ENCODE measurements at places on chromosomes 1 and 21.

DNA sequence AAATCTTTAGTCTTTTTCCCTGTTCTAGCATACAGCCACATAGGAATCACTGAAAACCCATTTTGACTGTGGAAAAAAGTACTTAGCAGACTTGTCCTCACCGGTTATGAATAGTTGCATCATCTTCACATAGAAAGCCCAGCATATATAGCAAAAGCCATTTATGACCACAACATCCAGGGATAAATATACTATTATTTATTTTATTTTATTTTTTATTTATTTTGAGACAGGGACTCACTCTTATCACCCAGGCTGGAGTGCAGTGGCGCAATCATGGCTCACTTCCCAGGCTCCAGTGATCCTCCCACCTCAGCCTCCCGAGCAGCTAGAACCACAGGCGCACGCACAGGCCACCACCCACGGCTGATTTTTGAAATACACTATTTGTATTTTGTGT is 175.3 kb downstream of the GALNT2 start:
- no peak for DNase-seq

DNA sequence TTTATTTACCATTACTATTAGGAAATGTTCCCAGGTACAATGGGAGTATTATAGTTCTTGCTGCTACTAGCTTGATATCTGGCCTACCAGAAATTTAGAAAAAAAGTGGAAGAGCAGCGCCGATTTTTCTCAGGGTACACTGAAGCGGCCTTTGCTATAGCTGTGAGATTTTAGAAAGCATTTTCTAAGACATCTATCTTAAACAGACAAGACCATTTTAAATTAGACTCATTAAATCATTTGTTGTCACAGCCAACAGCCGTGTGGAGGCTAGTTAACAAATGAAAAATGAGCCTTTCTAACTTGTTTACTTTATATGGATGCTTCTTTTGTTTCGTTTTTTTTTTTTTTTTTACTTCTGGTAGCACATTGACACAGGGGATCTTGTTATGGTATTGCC is 183.2 kb upstream of the ZRANB2 start:
- DNase-seq = no peak

DNA sequence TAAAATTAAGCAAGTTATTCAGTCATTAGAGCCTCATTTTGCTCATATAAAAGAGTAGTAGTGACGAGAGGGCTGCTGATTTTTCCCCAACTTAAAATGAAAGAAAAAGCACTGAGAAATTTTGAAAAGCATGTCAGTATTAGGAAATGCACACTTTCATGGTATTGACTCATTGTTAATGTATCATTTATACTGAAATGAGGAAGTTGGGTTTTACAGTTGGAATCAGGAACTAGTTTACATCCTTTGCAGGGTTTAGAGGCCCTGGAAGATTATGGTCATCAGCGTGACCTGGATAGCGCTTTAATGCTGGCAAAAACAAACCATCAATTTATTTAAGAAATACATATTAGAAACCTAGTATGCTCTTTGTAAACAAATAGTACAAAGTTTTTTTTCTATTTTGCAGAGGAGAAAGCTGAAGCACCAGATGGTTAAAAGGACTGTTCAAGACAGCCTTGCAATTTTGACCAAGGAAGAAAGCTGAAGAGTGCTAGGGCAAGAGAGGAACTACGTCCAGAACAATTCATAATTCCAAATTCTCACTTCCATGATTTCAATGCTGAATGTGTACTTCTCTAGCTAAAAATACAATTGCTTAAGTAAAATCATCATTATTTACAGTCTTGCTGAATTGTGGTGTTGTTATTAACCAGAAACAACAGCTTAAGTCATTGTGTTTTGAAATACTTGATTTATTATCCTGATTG is 94.8 kb upstream of the SGIP1 start:
- DNase-seq = no peak

DNA sequence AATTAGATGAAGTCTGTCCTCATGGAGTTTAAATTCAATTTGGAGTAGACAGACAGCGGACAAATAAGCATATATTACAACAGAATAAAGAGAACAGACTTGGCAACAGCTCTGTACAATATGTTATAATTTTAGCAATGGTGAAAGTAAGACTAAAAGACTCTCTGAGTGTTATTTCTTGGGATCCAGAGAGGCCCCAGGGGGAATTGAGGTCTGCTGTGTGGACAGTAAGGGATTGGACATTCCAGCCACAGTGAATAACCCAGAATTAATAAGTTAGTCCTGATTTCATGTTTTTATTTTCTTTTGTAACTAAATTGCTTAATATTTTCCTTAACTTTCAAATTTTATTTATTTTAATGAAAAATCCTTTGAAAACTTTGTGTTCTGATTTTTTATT is 101.7 kb downstream of the PATJ start:
- DNase-seq = no peak

- DNase-seq = no peak
Measured at GRCh38 chr1:201100169-201100930, 11.9 kb downstream of the CACNA1S start.

DNA sequence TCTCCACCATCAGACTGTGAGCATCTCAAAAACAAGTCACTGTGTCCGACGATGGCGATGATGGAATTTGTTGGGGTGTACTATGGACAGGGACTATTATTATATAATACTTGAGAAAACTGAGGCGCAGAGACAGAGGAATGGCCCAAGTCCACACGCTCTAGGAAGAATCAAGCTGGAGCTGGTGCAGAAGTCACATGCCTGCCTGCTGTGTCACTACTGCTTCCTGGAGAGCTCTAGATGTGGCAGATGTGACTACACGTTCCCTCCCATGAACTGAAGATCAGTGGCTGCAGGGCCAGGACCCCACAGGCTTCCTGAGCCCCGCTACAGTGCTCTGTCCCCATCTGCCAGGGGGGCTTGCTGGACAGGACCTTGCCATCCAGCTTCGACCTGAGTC is 56.9 kb downstream of the TRABD2B start:
- DNase-seq = no peak

DNA sequence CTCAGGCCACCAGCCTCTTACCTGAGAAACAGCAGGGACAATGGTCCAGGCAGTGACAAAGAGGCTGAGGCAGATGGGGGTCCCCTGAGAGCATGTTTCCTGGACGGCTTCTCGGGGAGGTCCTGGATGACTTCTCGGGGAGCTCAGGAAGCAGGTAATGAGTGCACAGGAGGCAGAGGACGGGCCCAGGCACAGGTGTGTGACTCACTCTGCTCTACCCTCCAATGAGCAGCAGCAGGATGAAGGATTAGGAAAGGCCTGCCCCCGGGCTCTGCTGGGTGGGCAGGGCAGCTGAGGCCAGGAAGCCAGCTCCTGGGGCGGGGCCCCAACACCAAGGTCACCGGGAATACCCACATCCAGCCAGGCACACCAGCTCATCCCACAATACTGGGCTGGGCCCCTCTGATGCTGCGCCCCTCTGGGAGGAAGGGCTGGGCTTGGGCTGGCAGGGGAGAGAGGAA is 17.2 kb upstream of the PTAFR start:
- DNase-seq = no peak

DNA sequence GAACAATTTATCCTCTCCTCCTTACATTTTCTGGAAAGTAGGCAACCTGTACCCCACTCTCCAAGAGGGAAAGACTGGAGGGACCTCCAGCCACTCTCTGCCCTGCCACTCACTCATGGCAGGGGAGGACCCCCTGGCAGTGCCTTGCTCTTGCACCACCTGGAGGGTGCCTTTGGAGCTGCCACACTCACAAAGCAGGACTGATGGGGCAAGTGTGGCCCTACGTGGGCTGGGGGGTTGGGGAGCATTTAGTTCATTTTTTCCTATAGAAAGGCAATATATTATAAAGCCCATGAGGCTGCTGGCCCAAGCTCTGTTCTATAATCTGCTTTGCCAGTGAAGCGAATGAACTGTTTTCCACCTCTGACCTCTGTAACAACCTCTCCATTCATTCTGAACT is 50.3 kb downstream of the GPR161 start:
- DNase-seq = no peak

GRCh38 chr21:15695241-15695640 is 34.5 kb upstream of the USP25 start:
- DNase-seq = no peak

DNA sequence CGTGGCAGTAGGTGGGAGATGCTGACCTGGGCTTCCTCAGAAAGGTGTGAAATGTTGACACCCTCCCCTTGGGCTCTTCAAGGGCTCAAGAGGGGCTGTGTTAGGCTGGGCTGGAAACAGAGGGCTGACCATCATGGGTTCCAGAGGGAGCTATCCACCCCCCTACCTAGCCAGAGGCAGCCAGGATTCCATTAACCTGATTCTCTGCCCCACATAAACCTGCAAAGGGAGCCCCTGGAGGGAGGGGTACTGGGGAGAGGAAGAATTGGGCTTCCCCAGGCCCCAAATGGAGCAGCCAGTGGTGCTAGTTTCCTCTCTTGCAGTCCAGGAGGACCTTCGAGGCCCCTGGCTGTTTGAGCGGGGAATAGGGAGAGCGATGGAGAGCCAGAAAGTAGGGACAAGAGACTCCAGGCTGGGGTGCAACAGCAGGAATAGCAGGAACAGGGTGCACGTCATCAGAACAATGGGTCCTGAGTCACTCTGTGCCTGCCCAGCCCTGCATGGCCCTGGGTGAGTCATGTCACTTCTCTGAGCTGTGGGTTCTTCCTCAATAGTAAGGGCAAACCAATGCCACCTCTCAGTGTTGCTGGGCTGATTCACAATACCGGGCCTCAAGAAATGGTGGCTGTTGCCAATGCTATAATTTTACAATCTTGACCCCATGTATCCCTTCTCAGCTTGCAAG is 121.2 kb downstream of the EPHB2 start:
- no peak for DNase-seq

- DNase-seq = no peak
Measured at GRCh38 chr1:179034720-179035119, 9.0 kb downstream of the FAM20B start.

DNA sequence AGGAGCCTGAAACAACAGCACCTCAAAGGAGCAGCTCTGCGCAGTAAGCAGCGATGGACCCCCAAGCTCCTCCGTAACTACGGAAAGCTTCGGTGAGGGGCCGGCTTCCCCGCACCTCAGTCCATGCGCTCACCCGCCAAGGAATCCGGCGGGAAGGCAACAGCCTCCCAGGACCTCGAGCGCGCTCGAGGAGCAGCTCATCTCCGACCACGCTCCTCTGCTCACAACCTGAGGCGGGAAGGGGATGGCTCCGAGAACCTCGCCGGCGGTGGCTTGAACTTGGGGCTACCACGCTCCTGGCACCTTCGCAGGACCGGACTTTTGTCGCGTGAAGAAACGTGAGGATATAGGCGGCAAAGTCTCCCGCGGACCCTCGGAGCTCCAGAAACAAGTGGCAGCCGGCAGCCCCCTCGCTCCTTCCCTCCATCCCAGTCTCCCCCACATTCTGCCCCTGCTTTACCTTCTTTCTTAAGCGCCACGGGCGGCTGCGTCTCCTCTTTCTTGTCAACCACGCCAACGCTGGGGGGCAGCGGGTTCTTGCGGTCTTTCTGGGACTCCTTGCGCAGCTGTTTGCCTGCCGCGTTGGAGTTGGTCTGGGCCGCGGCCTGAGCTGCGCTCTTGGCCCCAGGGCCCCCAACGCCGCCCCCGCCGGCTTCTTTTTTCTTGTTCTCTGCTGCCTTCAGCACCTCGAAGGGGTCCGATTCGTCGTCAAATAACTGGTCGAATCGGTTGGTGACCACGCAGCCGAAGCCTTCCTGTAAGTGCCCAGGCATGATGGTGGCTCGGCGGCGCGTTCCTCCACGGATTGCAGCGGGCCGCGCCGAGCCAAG is 459 bp downstream of the SERBP1 start:
- no peak for DNase-seq
